ENCODE measurements at places on chromosomes 6 and 20. TPM values are rescaled to one million over a fixed set of nuclear protein-coding genes. Genes with fewer than 3 reads are reported as not detected.

GJE1 gene
- total RNA-seq = not detected

GRCh38 chr6:154157082-154157481, 118.0 kb downstream of the OPRM1 start:
- no peaks in the 10 kb centered on the region for H3K36me3 ChIP-seq
- no peaks in the 10 kb centered on the region for H3K4me1 ChIP-seq

DEF6 gene
- 22.1 TPM for total RNA-seq

PBOV1 gene
- not detected for total RNA-seq

LY6G6D gene
- not detected for total RNA-seq

GRCh38 chr6:5116243-5116991, 31.3 kb downstream of the PPP1R3G start:
- no peak overlapping the region for H3K27ac ChIP-seq
- no peaks in the 10 kb centered on the region for H3K4me1 ChIP-seq
- no peaks in the 10 kb centered on the region for H3K27me3 ChIP-seq
- H3K36me3 ChIP-seq = no peaks in the 10 kb centered on the region
- H3K4me3 ChIP-seq = no peak overlapping the region
- no peak for DNase-seq

DNA sequence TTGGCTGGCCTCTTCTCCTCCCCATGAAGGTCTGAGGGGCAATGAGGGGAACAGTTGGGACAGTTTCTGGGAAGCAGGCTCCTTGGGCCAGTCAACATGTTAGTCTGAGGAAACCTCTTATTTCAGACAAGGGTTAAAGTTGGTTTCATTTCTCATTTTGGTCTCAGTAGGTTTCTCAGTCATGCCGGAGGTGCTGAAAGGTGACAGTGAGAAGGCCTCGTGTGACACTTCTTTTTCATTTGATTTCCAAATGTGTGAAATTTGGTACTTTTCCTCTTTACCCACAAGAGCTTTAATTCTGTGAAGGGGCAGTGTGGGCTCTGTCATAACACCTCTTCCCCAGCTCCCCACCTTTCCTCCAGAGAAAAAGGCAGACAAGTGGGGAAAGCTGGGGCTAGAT, 7.5 kb upstream of the GLP1R start:
- H3K27ac ChIP-seq = no peak overlapping the region
- H3K36me3 ChIP-seq = no peaks in the 10 kb centered on the region
- H3K4me3 ChIP-seq = no peak overlapping the region
- DNase-seq = no peak

WASF1 gene
- total RNA-seq = 2.9 TPM

GRCh38 chr6:35146453-35146852, 5.3 kb upstream of the TCP11 start:
- H3K4me3 ChIP-seq = no peak overlapping the region
- peak; percentile 65 for DNase-seq
- no peak overlapping the region for H3K27ac ChIP-seq
- peaks cover 22% of the 10 kb centered on the region for H3K4me1 ChIP-seq

GRCh38 chr6:107237992-107238660, 122.8 kb upstream of the BEND3 start:
- H3K4me3 ChIP-seq = no peak overlapping the region
- no peaks in the 10 kb centered on the region for H3K27me3 ChIP-seq
- DNase-seq = no peak
- H3K4me1 ChIP-seq = peaks cover 8% of the 10 kb centered on the region
- no peak overlapping the region for H3K27ac ChIP-seq
- no peaks in the 10 kb centered on the region for H3K36me3 ChIP-seq

- no peak overlapping the region for H3K4me3 ChIP-seq
- H3K27me3 ChIP-seq = no peaks in the 10 kb centered on the region
- H3K36me3 ChIP-seq = no peaks in the 10 kb centered on the region
- H3K4me1 ChIP-seq = no peaks in the 10 kb centered on the region
Observed at GRCh38 chr6:39218868-39219567, 10.3 kb downstream of the KCNK5 start.

DNA sequence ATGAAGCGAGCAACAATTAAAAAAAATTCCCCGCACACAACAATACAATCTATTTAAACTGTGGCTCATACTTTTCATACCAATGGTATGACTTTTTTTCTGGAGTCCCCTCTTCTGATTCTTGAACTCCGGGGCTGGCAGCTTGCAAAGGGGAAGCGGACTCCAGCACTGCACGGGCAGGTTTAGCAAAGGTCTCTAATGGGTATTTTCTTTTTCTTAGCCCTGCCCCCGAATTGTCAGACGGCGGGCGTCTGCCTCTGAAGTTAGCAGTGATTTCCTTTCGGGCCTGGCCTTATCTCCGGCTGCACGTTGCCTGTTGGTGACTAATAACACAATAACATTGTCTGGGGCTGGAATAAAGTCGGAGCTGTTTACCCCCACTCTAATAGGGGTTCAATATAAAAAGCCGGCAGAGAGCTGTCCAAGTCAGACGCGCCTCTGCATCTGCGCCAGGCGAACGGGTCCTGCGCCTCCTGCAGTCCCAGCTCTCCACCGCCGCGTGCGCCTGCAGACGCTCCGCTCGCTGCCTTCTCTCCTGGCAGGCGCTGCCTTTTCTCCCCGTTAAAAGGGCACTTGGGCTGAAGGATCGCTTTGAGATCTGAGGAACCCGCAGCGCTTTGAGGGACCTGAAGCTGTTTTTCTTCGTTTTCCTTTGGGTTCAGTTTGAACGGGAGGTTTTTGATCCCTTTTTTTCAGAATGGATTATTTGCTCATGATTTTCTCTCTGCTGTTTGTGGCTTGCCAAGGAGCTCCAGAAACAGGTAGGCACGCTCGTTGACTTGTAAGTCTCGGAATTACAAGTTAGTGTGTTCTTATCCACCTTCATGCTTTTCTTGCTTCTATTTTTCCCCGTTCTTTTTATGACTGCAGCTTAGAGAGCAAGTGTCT, at the start of gene EDN1:
Gene EDN1, plus strand, starts transcription at position 429 of the 888 bp plus-strand sequence. Its CDS starts 269 bp downstream, at position 698.
- DNase-seq = peak; percentile 82
- no peaks in the 10 kb centered on the region for H3K36me3 ChIP-seq
- H3K4me3 ChIP-seq = peak within 1 kb of the TSS; percentile 52

DNA sequence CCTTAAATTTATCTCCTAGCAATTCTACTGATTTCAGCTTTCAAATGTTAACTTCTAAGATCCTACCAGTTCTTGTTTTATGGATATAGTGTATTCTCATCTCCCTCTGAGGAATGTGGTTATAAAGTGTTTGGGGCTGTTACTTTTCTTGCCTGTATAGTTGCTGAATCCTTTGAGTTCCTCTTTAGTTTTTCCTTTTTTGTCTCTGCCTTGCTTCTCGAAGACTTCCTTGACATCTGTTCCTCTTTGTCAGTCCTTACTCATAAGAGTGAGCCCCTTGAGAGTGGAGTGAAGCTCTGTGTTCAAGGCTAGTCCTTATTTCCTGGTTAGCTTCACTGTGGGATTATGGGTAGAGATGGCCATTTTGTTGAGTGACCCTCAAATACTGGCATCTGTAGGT, 84.6 kb downstream of the ELOVL4 start:
- no peak for DNase-seq
- H3K36me3 ChIP-seq = no peaks in the 10 kb centered on the region
- H3K27me3 ChIP-seq = no peaks in the 10 kb centered on the region
- no peaks in the 10 kb centered on the region for H3K4me1 ChIP-seq
- H3K27ac ChIP-seq = no peak overlapping the region
- no peak overlapping the region for H3K4me3 ChIP-seq

TXNDC5 gene
- total RNA-seq = 177 TPM

- no peak for DNase-seq
- H3K36me3 ChIP-seq = no peaks in the 10 kb centered on the region
- H3K27me3 ChIP-seq = no peaks in the 10 kb centered on the region
- H3K27ac ChIP-seq = no peak overlapping the region
- H3K4me3 ChIP-seq = no peak overlapping the region
Observed at GRCh38 chr6:15374119-15374518, 128.2 kb downstream of the JARID2 start.

DNA sequence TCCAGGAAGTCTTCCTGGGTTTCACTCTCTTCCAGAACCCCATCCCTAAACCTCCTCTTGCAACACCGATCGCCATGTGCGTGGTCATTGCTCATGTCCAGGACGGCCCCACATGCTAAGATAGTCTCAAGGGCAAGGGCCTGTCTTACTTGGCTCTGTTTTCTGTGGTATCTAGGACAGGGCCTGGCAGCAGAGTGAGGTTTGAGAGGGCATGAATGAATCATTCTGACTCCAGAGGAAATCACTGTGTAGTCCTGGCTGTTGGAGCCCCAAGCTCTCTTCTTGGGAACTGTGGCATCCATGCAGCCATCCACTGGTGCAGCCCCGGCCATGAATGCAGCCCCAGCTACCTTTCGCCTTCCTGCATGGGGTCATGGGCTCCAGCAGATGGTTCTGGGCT, 12.4 kb downstream of the SIRPA start:
- no peaks in the 10 kb centered on the region for H3K27me3 ChIP-seq
- peaks cover 5% of the 10 kb centered on the region for H3K4me1 ChIP-seq
- no peak overlapping the region for H3K27ac ChIP-seq
- H3K4me3 ChIP-seq = no peak overlapping the region

GRCh38 chr20:59515013-59515905, 89.1 kb upstream of the PHACTR3 start:
- H3K27me3 ChIP-seq = peaks cover 13% of the 10 kb centered on the region
- no peaks in the 10 kb centered on the region for H3K4me1 ChIP-seq
- DNase-seq = peak; percentile 83

- peak; percentile 99 for DNase-seq
- H3K4me1 ChIP-seq = peaks cover 7% of the 10 kb centered on the region
- H3K4me3 ChIP-seq = no peak overlapping the region
- no peaks in the 10 kb centered on the region for H3K36me3 ChIP-seq
- H3K27me3 ChIP-seq = no peaks in the 10 kb centered on the region
Observed at GRCh38 chr6:113564371-113565171, 292.6 kb upstream of the MARCKS start.

- H3K27ac ChIP-seq = no peak overlapping the region
- H3K4me1 ChIP-seq = no peaks in the 10 kb centered on the region
- no peak for DNase-seq
- H3K4me3 ChIP-seq = no peak overlapping the region
Observed at GRCh38 chr6:71289802-71290175, 1.2 kb downstream of the OGFRL1 start.

DNA sequence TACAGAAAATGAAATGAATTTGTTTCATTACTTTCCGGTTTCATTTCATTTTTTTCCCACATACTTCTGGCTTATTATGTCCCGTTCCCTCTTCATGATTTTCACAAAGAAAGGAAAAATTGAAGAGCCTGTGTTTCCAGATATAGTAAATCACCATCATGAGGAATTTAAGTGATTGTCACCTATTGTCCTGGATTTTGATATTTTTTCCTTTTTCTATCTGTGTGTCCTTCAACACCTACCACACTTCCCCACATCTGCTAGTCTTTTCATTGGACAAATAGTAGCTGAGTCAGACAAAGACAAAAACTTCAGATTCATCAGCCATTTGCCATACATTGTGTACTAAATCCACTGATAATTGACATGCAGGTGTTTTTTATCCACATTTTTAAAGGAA, 258.2 kb upstream of the HSF2 start:
- H3K36me3 ChIP-seq = no peaks in the 10 kb centered on the region
- peak; percentile 4 for DNase-seq
- H3K27me3 ChIP-seq = no peaks in the 10 kb centered on the region

DNA sequence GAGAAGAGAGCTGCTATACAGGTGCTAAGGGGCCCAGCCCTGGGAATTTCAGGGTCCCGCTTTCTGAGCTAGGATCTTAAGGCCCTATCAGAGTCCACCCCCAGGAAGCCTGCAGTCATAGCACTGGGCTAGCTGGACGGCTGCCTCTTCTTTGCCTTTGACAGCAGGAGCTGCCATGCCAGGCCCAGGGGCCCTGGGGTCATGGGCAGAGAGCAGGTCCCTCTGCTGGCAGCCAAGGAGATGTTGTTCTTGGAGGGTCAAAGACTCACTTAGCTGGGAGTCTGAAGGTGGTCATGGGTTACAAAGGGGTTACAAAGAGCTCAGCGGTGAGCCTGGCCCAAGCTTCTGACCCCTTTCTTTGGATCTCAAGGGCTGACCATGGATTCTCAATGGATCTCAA, 52.7 kb downstream of the RPP21 start:
- DNase-seq = no peak
- peaks cover 12% of the 10 kb centered on the region for H3K27me3 ChIP-seq
- no peak overlapping the region for H3K4me3 ChIP-seq
- no peaks in the 10 kb centered on the region for H3K36me3 ChIP-seq

TREM1 gene
- total RNA-seq = 17.4 TPM

GRCh38 chr6:157813750-157814455, 9.1 kb upstream of the SNX9 start:
- H3K36me3 ChIP-seq = no peaks in the 10 kb centered on the region
- H3K4me1 ChIP-seq = no peaks in the 10 kb centered on the region
- H3K4me3 ChIP-seq = no peak overlapping the region
- DNase-seq = peak; percentile 27
- no peaks in the 10 kb centered on the region for H3K27me3 ChIP-seq

DNA sequence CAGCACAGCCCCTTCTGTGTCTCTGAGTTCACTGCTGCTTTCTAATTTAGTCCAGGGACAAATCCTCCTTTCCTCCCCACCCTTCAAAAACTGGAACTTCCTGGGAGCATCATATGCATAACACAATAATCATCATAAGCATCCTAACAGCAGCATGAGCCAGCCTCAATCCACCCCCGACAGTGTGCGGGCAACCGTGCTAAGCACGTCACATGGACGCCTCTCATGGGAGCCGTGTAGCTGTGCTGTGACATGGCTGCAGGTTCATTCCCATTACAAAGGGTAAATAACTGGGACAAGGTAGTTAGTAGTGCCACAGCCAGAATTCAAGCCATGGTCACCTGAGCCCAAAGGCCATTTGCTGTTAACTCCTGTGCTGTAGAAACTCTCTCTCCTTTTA, 24.5 kb upstream of the ULBP3 start:
- DNase-seq = no peak
- no peaks in the 10 kb centered on the region for H3K36me3 ChIP-seq
- H3K4me3 ChIP-seq = no peak overlapping the region
- H3K4me1 ChIP-seq = no peaks in the 10 kb centered on the region
- H3K27ac ChIP-seq = no peak overlapping the region

- H3K36me3 ChIP-seq = no peaks in the 10 kb centered on the region
- no peaks in the 10 kb centered on the region for H3K27me3 ChIP-seq
- no peaks in the 10 kb centered on the region for H3K4me1 ChIP-seq
- DNase-seq = no peak
Observed at GRCh38 chr6:107821591-107821990, 2.5 kb downstream of the SCML4 start.

VGLL2 gene
- not detected for total RNA-seq

SLC13A3 gene
- 2.4 TPM for total RNA-seq

- H3K27ac ChIP-seq = no peak overlapping the region
- H3K4me1 ChIP-seq = no peaks in the 10 kb centered on the region
- no peaks in the 10 kb centered on the region for H3K27me3 ChIP-seq
- H3K36me3 ChIP-seq = no peaks in the 10 kb centered on the region
- no peak overlapping the region for H3K4me3 ChIP-seq
- DNase-seq = no peak
Observed at GRCh38 chr20:51583073-51583472, 40.6 kb upstream of the NFATC2 start.

CENPW gene
- total RNA-seq = 0.63 TPM

GRCh38 chr20:16970776-16971175, 222.6 kb downstream of the OTOR start:
- H3K27me3 ChIP-seq = no peaks in the 10 kb centered on the region
- DNase-seq = no peak
- no peaks in the 10 kb centered on the region for H3K4me1 ChIP-seq
- H3K4me3 ChIP-seq = no peak overlapping the region

DNA sequence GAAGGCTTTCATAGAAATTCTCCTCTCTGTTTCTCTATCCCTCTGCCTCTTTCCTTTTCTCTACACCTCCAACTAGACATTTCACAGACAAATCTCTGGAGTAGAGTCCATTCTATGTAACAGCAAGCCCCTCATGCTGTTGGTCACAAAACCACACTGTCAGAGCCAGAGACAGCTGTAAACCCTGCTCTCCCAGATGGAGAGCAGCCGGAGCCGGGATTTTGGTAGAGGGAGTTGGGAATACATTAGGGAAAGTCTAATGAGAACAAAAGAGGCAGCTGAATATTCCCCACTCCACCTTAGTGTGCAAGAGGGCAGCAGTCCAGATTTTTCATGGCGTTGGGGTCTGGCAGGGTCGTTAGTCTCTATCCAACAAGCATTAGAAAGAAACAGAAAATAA, 68.3 kb upstream of the EDN1 start:
- no peak for DNase-seq

Measured in lung (tissue), 17 donors.